ENCODE measurements at places on chromosomes 2 and 18.

- DNase-seq = no peak
These were observed 42.5 kb upstream of the IL1R2 start for GRCh38 chr2:101949304-101949703.

DNA sequence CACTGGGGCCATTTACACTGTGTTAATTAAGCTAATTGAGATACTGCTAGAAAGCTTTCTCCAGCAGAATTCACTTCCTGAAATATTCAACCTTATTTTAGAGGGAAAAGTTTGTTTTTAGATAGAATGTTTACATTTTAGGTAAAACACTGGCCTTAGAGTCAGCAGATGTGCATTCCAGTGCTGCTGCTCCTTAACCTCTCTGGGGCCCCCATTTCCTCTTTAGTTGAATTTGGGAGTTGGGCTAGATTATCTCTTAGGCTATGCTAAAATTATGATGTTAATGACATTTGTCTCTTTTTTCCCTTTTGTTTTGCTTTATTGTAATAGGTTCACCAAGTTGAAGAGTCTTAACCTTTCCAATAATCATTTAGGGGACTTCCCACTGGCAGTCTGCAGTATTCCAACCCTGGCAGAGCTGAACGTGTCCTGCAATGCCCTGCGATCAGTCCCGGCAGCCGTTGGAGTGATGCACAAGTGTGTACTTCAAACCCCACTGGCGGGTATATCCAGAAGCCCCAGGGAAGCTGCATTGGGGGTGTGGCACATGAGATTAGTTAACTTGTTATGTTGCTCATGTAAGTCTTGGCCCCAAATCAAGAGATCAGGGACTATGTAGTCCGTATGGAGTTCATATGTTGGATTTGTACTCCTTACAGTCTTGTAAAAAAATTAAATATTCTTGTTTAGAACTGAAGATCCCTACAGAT is 179.5 kb downstream of the PHLPP1 start:
- DNase-seq = no peak

DNA sequence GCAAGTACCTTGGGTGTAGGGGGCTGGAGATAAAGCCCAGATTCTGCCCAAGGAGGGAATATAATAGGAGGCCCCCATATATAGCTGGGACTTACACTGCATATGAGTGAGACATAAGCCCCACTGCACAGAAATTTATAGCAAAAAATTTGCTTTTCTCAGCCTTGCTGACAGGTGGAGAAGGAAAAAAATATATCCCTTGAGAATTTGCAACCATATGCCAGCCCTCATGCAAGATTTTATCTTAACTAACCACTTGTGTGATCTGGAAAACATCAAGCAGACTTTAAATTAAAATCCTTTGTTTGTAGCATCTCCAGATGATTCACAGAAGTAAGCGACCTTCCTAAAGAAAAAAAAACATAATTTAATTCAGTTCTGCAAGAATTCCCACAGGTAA is 288.2 kb downstream of the BCL2 start:
- DNase-seq = no peak

DNA sequence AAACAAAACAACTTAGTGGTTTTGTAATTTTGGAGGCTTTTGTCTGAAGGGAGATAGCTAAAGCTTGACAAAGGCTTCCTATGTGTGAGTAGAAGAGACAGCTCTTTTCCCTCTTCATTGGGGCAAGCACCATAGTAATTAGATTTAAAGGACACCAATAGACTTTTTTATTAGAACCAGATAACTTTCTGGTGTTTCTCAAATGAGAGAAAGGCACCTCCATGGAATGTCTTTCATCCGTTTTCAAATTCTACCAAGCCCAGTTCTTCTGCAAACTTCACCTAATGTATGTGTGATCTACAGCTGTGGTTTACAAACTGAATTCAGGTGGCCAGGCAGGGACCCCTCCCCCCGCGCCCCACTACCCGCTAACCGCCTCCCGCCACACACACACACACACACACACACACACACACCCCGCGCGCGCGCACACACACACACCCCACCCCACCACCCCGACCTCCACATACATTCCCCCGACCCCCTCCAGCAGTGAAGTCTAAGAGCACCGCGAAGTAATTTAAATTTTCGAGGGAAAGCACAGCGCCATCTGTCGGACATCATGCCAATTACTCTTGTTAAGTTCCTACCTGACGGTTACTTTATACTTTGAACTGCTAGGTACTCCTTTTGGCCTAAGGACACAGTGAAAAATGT is 31.6 kb upstream of the PPP1R1C start:
- peak; percentile 79 for DNase-seq

DNA sequence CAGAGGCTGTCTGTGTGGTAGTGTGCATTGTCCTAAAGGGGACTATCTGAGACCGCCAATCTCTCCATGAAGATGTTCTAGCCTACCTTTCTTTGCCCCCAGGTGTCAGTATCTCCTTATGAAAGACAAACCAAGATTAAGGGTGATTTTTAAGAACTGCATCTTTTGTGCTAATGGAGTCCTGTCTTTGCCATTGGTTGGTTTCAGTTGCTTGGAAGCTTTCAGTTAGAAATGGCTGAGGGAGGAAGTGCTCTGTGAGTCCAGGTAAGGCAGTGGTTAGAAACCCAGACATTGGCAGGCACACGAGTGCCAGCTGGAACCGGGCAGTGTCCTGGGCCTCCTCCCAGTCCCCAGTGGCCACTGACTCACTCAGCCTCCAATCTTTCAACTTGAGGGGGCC is 111.3 kb downstream of the DOCK10 start:
- no peak for DNase-seq

DNA sequence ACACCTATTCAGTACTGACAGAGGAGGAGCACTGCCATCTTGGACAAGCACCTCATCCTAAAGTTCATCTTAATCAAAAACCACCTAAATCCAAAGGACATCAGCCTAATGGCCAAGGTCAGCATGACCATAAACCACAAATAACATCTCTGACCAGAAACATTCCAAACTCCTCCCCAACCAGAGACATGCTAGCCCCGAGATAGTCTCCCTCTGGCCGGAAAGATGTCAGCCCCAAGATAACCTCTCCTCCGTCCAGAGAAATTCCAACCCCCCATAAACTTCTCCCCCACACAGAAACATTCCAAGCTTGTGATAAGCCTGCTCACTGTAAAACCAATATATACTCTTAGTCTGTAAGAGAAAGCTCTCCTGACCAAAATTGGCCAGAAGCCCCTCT is 260.6 kb downstream of the CLIP4 start:
- DNase-seq = no peak

DNA sequence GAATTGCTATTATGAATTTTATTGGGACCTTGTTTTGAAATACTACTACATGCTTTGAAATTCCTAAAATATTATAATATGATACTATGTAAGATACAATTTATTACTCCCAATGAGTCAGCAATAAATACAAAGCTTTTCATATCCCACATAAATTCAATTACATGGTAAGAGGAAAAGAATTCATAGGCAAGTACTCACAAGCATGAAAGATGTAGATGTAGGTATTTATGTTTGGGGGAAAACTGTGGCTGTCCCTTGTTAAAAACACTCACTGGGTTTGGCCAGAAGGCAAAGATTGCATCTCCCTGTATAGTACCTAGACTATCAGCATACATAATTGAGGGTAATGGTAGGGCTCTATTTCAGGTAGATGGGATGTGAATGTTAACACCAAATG is 90.4 kb downstream of the MBD2 start:
- DNase-seq = no peak

DNA sequence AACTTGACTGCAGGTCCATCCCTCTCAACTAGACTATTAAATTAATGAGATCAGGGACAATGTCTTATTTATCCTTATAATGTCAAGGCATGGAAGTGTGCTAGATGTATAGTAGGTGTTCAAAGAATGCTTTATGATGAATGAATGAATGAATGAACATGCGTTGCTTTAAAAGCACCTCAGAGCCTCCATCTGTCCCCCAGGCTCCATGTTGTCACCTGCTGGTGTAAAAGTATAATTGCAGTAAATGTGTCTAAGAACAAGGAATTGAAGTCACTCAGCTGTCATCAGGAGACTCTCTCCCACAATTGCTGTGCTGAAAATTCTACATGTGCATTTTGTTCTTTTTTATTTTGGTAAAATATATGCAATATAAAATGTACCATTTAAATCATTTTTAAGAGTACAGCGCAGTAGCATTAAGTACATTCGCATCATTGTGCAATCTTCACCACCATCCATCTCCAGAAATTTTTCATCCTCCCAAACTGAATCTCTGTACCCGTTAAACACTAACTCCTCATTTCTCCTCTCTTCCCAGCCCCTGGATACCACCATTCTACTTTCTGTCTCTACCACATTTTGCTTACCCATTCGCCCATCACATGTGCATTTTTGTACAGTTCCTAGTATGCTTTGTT is 52.6 kb downstream of the GNAL start:
- peak; percentile 94 for DNase-seq

DNA sequence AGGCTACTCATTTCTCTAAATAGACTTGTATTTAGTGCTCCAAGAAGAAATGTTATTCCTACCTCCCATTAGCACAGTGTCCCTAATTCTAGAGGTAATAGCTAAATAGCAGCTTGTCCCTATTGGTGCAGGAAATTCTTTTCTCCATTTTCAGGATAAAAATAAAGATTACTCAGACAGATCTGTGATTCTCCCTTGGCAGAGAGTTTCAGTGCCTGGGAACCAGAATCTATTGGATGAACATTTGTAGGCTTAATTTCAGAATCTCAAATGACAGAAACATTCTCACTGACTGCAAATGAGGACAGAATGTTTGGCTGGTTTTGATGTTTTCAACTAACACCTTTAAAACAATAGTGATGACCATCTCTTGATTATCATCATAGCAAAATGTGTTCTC is 33.3 kb upstream of the LGALSL start:
- DNase-seq = no peak

- no peak for DNase-seq
These were observed 311.9 kb downstream of the TXNL1 start for GRCh38 chr18:56326336-56327072.
